ENCODE measurements at places on chromosomes 2 and 18.

GRCh38 chr2:71962911-71963694, 184.6 kb downstream of the CYP26B1 start:
- DNase-seq: peak; percentile 28

- DNase-seq: no peak
These were observed 288.3 kb downstream of the CYP26B1 start for GRCh38 chr2:71859211-71859847.

- peak; percentile 53 for DNase-seq
These were observed 44.2 kb downstream of the GLI2 start for GRCh38 chr2:120779781-120780283.

DNA sequence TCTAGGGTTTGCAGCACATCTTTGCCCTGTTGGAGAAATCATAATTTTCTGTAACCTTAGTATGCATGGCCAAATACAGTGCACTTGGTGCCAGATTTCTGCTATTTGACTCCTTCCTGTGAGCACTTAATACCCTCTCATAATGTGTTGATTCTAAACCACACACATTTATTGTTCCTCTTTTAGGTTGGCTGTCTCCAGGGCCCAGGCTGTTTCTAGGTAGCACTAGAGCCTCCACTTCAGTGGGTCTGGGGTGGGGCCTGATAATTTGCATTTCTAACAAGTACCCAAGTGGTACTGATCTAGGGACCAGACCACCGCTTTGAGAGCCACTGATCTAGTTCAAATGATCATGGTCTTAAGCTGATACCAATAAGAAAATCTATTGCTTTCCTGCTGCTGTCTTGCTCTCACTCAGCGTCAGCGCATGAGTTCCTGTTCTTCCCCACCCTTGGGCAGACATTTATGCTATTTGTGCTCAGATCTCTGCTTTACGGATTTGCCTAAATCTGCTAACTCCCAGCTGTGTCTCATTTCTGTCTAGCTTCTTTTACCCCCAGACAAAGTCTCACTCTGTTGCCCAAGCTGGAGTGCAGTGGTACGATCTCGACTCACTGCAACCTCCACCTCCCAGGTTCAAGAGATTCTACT, 7.4 kb downstream of the PTRHD1 start:
- no peak for DNase-seq

DNA sequence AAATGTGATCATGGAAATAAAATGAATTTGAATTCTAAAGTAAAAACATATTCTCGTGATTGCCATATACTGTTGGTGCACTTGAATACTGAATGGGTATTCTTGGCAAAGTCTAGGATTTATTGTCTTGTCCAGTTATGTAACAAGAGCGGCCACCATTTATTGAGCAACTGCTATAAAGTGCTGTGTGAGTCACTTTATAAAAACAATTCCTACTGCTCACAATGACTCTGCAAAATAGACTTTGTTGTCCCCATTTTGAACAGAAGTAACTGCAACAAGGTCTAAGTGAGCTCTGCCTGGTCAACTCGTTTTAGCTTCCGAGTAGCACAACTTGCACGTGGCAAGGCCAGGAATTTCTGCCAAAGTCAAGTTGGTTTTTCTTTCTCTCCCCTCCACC, 995.6 kb upstream of the FANCL start:
- DNase-seq: peak; percentile 51

DNA sequence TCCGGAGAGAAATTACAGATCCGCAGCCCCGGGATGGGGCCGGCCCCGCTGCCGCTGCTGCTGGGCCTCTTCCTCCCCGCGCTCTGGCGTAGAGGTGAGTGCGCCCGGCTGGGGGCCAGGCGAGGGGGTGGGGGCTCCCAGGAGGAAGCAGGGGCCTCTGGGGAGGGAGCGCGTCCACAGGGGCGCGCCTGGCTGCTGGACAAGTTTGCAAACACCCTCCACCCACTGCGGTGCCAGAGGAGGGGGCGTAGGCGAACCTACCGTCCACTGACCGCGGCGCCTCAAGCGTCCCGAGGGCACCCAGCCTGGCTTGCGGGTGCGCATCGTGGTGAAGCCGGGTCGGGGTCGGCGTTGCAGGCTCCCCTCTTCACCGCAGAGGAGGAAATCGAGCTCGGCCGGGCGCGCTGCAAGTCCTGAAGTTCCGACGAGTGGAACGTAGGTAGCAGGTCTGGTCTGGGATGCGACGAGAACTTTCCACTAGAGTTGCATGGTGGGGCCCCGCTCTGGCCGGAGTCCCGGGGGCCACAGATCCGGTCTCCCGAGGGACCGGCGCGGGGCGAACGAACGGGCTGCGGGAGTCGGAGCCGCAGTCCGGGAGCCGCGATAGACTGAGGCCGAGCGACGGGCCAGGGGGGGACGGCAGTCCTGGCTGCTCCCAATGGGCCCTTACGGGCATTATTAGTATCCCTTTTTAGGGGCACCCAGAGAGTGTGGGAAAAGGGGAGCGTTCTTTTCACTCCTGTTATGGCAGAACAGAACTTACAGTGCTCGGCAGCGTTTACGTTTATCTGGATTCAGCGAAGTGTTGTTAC, 502 bp downstream of the MERTK start:
- DNase-seq: no peak

DNA sequence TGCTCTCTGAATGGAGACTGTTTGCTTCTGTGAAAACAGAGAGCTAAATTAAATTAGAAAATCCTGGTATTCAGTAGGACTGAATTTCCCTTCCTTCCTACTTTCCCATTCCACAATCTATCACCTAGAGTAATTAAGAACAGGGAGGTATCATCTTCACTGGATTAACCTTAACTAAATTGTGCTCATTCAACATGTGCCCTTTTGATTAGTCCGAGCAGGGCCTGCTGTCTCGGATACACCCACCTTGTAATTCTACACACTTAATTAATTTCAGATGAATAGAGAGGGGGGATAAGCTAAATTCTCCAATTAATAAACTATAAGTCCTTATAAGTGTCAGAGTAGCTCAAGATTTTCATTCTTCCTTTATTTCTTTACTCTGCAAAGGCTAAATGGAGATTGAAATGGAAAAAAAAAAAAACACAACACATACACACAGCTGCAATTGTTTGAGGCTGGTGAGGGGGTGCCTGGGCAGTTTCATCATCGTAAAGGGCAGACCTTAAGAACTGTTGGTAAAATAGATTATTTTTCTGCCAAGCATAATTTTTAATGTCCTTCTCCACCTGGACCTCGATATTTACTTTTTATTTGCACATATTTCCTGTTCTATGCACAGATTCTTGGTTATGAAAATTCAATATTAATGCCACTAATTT, 157.1 kb upstream of the SIX2 start:
- no peak for DNase-seq

DNA sequence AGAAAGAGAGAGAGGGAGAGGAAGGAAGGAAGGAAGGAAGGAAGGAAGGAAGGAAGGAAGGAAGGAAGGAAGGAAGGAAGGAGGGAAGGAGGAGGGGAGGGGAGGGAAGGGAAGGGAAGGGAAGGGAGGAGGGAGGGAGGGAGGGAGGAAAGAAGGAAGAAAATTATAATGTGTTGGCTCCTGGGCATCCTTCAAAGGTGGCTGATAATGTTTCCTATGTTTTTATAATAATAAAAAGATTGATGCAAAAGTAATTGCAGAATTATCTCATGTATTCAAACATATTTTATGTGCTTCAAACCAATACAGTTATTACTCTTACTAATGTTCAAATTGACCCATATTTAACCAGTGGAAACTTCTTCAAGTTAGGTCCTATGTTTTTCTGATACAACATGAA, 260.9 kb downstream of the LNPK start:
- no peak for DNase-seq

DNA sequence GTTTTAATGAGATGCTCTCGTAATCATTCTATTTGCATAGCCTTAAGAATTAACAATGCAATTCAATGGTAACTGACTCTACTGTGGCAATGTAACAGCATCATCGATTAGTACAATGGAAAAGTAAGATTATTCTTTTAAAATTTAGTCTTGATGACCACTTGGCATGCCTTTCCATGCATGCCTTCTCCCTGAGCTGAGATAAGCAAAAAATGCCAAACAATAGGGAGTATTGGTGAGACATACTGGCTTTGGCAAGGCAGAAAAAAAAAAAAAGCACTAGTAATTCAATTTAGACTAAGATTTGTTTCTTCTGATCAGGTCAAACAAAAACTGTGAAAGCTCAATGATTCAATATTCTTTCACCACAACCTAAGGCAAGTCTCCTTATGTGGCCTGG, 110.8 kb upstream of the TRIB2 start:
- no peak for DNase-seq

GRCh38 chr2:237320801-237321560, 93.0 kb downstream of the COL6A3 start:
- DNase-seq: no peak

DNA sequence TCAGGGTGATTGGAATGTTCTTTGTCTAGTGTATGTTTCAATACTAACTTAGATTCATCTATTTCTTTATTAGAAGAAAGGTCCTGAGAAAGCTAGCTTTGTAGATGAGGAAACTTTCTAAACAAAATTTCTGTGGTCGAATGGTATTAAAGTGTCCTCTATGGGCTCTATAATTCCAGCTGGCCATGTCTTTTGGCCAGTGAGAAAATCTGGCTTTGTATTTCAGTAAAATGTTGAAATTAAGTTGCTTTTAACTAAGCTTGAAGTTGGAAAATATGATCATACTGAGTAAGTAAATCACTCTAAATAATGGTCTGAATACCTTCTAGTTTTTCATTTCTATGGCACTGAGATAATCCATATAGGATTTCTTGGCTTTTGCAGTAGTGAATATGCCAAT, 148.8 kb downstream of the RDH14 start:
- no peak for DNase-seq

DNA sequence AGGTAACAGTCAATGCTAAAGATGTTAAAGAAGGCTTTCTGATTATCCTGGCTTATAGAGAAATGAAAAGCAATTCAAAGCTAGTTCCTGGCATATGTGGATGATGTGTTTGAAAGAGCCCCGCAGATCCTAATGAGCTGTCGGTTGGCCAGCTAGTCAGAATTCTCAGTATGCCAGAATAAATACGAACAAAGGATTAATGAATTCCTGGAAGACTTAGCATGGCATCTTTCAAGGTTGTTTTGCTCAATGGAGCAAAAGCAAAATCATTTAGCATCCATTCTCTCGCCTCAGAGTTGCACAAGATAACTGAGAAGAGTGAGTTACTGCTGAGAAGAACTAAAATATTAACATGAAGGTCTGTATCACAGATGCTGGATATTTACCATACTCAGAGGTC, 307.6 kb downstream of the RIT2 start:
- no peak for DNase-seq

DNA sequence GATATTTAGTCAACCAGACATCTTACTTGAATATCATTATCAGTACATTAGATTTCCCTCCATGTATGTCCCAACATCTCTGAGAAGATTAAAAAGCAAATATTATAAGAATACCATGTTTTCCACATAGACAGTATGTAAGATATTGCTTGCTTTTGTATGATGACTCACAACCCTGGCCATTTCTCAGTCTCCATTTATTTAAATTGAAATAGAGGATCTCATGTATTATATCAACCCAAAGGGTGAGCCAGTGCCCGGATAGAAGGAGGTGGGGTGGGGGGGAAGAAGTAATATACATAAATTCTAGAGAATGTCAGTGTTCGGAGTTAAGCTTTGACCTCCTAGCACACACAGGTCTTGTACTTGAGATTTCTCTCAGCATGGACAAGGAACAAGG, 109.6 kb downstream of the KYNU start:
- no peak for DNase-seq

DNA sequence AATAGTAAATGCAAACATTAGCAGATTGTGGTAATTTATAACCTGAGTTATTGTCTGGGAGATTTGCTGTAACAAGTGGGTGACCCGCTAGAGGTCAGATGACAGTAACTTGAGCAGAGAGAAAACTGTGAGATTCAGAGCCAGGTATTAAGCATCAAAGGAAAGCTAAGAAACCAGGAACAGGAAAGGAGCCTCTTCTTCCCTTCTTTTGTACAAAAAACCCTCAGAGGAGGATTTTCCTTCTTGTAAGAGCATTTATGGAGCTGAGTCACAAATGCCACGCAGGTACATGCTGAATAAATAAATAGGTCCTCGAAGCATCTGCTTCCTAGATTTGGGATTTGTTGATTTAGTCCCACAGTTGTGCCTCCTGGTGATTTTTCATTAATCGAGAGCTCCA, 146.5 kb downstream of the SH3BP4 start:
- DNase-seq: peak; percentile 12

GRCh38 chr2:41061356-41061755, 609.5 kb upstream of the SLC8A1 start:
- DNase-seq: no peak

DNA sequence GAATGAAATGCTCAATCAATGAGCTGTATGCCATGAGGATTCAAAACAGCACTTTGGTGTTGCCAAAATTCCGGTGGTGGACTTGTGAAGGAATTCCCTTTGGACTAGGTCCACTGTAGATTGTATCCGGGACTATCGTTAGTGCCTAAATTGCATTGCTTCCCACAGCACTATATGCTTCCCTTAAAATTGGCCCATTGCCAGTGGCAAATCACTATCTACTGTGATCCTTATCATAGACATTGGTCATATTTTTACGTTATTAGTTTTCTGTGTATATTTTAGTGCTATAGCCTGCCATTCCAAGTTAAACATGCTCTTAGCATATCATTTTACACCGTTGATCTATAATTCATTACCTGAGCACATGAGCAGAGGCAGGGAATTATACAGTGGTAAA, 1.7 kb downstream of the PJVK start:
- no peak for DNase-seq

- peak; percentile 43 for DNase-seq
These were observed at the start of gene GPR75 for GRCh38 chr2:53859206-53860181. TSS of gene GPR75 (minus strand) at chr2:53859967. CDS start at chr2:53854756, 5,211 bp downstream.

DNA sequence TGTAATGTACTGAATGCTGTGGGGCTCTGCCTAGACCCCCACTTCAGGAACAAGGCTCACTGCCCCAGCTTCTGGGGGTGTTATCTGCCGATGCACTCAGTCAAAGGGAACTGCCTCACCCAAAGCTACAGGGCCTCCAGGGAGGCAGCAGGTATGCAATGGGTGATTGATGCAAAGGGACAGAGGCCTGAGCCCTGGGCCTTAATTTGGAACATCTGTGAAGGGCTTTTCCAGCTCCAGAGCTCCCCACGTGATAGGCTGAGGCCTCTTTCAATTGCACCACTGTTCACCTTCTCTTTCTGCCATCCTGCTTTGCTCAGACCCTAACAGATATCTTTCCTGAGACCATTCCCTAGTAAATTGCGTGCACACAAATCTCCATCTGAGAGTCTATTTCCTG, 131.0 kb downstream of the ATL2 start:
- DNase-seq: no peak

DNA sequence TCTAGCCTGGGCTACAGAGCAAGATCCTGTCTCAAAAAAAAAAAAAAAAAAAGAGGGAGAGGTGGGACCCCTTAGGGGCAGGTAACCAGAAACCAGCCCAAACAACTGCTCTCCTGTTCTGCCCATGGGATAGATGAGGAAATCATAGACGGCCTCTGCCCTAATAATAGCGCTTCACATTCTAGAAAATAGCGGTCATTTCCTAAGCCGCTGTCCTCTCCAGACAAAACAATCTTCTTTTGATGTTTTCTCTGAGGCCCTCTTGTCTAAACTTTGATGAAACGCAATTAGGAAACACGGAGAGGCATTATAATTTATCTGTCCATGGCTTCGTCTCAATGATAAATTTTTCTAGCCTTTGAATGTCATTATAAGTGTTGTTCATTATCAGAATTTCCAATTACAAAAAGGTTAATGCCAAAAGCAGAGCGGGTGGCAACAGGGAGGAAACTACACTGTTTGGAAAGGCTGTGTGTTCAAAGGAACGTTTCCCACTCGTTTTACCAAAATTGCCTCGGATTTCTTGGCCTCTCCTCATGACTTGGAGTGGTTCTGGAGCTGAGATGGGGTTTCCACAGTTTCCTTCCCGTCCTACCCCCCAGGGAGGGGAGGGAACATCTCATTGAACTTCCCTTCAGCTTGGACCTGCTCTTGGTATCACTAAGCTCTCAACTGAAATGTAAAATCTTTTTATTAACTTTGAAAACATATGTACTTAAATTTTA, 151.6 kb upstream of the ZNF236 start:
- no peak for DNase-seq

Data from epithelial cell of esophagus (primary cell).